Vagina (tissue), 2 donors: ENCODE measurements at places on chromosomes 12 and 14.

GRCh38 chr12:2475984-2476383 is 318.8 kb upstream of the FKBP4 start:
- DNase-seq: no peak

GRCh38 chr12:125218952-125219351 is 153.7 kb downstream of the AACS start:
- DNase-seq: no peak

DNA sequence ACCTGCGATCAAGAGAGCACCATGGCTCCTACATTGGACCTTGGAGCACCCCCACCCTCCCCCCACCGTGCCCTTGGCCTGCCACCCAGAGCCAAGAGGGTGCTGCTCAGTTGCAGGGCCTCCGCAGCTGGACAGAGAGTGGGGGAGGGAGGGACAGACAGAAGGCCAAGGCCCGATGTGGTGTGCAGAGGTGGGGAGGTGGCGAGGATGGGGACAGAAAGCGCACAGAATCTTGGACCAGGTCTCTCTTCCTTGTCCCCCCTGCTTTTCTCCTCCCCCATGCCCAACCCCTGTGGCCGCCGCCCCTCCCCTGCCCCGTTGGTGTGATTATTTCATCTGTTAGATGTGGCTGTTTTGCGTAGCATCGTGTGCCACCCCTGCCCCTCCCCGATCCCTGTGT is 1.8 kb upstream of the RNU7-1 start:
- DNase-seq: no peak

DNA sequence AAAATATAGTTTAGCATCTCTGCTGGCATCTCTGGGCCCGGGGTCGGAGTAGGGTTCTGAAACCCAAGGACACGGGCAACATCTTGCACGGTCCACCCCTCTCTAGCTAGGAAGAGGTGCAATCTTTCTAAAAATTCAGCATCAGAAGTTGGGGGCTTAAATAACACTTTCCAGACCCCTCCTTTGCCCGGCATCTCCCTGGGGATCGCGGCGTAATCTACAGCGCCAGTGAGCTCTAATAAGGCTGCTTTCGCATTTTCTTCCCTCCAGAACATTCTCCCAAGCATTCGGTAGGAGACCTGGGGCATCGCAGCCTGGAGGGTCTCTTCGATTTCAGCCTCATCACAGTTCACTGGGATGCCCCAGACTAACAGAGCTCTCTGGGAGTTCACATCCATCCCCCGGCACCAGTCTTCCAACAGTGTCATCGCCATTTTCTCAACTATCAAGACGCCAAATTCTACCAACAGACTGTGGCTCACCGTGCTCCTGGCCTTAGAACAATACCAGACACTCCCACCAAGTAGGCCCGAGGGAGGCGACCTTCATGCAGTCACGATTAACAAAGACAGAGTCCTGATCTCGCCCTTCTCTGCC is 880 bp downstream of the PNMA1 start:
- DNase-seq: no peak

DNA sequence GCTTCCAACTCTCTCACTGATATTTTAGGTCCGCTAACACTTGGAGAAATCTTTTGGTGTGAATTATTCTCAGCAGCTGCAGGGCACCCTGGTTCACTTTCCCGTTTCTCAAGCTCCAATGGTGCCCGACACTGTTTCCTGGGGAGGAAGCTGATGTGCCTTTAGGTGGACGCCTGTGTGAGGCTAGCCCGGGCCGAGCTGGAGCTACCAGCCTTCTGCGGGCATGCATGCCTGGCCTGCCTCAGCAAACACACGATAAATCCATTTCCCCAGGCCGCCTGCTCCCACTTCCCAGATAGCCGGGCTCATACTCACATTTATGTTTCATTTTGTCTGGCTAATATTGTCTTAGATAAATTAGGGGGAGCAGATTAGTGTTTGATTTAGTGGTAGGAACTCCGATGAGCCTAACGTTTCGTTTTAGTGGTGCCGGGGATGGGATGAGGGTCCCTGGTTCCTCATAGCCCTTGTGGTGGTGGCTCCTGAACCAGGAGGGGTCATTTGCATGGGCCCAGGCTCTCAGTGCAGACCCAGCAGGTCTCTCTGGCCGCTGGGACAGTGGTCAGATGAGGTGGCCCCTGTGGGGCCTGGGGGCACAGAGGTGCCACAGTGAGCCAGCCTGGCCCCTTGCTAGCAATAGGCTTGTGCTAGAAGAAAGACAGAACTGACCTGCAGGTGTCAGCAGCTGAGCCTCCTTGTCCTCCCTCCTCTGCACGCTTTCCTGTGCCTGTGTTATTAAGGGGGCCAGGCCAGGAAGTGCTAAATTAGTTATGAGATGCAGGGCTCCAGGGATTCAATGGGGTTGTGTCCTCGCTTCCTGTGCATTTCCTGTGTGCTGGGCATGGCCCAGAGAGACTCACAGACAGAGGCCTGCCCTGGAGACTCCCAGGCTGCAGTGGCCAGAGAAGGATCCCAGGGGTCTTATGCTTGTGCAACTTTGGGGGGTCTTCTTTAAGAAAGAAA is 88.3 kb downstream of the KIF26A start:
- DNase-seq: no peak

GRCh38 chr12:74170645-74171477 is 366.8 kb upstream of the ATXN7L3B start:
- DNase-seq: no peak

DNA sequence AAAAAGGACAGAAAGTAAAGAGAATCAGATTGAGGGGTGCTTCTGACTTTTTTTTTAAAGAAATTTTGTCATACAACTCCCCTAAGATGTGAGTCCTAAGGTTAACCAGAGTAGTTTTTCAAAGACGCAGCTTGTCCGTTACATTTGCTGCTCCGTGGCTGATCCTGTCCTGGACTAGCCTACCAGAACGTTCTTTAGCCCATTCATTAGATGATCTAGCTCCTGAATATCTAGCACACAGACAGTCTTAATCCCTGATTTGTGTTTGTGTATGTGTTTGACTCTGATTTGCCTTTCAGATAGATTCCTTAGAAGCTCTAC is 60.3 kb downstream of the SAMD4A start:
- no peak for DNase-seq

DNA sequence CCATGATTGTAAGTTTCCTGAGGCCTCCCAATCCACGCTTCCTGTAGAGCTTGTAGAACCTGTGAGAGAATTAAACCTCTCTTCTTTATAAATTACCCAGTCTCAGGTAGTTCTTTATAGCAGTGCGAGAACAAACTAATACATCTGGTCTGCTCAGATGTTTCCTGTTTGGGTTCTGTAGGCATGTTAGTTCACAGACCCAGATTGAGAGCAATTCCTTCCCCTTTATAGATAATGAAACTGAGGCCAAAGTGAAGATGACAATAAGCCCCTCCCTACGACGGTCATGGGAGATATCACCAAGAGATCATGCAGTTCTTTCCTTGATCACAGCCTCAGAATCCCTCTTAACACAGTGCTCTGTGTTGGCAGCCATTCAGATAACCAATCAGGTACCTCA is 76.5 kb upstream of the CLMN start:
- DNase-seq: no peak

DNA sequence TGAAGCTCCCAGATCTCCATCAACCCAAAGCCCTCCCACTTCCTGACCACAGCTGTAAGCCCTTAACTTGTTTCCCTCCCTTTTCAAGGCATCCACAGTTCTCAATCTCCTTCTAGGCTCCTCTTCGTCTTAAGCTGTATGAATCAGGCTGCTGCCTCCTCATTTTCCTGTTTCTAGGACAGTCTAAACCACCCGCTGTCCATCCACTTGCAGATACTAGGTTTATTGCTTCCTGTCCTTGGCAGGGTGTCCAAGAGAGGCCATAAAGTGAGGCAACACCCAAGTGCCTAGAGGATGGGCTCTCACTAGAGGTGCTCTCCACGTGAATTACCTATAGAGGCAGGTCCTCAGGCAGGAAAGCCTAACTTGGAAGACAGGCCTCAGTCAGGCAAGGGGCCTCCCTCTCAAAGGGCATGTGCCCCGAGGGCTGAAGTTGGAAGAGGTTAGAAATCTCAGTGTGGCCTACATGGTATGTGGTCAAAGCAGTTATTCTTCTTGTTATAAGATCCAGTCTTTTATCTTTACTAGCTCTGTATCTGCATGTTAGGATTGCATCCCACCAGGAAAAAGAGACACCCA is 8.8 kb upstream of the TMEM106C start:
- DNase-seq: no peak

GRCh38 chr12:19196959-19197630 is 67.6 kb downstream of the PLEKHA5 start:
- no peak for DNase-seq

DNA sequence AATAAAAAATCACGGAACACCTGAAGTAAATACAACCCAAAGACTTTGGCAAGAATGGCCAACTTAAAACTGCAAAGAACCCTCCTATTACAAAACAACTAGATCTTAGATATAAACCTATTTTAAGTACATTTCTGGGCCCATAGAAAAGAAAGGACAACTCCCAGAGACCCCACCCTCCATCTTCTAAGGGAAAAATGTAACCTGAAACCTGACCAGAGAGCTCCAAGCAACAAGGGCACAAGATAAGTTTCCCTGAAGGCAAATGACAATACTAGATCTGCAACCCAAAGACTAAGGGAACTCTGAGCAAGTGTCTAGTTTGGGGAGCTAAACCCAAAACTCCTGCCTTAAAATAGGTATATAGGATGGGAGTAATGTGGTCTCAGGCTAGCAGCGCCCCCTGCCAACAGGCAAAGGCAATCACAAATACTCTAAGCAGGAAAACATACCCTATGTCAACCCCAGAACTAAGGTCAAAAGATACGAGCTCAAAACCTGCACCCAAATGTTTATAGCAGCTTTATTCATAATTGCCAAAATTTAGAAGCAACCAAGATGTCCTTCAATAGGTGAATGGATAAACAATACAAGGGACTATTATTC is 218.9 kb downstream of the ITPR2 start:
- no peak for DNase-seq

DNA sequence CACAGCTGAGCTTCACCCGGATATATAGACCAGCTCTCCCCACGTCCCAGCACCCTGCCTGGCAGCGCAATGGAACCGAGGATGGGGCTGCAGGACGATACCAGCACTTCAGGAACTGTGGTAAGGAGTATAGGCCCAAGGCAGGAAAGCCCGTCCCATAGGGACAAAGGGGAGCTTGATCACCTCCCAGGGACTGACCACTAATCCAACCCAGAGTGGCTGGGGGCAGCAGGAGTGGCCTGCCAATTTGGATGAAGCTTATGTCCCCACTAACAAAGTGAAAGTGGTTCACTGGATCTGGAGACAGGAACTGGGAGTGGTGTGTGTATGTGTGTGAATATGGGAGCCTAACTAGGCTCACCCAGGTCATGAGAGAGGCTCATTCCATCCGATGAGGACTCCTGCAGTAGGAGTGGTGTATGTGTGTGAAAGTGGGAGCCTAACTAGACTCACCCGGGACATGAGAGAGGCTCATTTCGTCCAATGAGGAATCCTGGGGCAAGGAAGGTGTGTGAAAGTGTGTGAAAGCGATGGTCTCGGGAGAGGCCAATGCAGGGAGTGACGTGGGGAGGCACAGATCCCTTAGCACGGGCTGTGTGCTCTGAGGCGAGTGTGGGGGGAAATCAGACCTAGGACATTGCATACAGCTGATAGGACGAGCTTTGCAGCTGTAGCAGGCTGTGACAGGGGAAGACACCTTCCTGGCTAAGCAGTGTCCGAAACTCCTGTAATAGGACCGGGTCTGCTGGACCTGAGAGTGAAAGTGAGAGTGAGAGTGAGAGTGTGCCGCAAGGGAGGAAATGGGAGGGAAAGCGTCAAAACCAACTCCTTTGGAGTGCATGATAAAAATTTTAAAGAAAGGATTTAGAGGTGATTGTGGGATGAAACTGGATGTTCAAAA is 25.7 kb downstream of the KLRK1 start:
- DNase-seq: no peak

GRCh38 chr14:87158283-87158682 is 834.7 kb downstream of the GALC start:
- no peak for DNase-seq

DNA sequence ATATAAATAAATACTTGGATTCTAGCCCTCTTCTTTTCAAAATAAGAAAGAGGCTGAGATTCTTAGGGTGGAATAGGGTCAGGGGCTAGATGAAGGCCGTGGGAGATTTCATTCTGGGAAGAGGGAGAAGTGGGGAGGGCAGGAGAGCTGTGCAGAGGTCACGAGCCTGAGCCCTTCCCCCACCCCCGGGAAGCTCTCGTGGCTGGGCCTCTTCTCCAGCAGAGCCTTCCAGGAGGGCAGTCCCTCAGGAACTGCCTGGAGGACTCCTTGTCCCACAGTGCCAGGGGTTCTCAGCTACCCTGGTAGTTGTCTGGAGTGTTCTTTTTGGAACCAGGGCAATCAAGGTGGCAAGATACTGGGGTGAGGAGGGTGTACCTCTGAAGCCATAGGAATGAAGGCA is 94.0 kb downstream of the ESR2 start:
- no peak for DNase-seq

DNA sequence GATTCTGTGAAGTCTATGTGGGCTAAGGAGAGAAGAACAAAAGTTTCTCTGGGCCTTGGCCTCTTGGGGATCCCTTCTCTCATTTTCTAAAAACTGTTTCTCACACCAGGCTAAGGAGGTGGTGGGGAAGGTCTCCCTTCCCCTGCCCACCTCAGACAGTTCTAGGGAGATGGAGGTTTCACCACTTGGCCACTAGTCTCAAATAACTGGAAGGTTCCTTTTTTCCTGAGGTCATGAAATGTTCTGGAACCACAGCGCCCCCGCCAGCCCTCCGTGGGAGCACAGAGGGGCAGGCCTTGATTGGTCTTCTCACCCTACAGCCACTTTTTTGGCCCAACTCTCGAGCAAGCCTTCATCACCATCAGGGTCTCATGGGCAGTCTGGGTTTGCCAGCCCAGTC is 12.6 kb downstream of the C12orf43 start:
- DNase-seq: no peak
